IMR-90 (cell line): ENCODE measurements at places on chromosomes 5 and 9. TPM values are rescaled to one million over a fixed set of nuclear protein-coding genes. Genes with fewer than 3 reads are reported as not detected.

Gene NXNL2
- total RNA-seq, result 3.2 and 4.7 TPM in 2 replicates

Gene HACD4
- 2.2 and 2.8 TPM in 2 replicates for total RNA-seq

Gene ADAMTS16
- 0.18 and 0.28 TPM in 2 replicates for total RNA-seq

Gene GZMA
- not detected in 2 replicates for total RNA-seq

Gene GLRA1
- not detected in 2 replicates for total RNA-seq

Gene HSPB3
- total RNA-seq, result 0.54 TPM in 1 of 2 replicates, not detected in the other

Gene TMEM171
- 3.0 and 3.3 TPM in 2 replicates for total RNA-seq

Gene AMBP
- not detected in 2 replicates for total RNA-seq

Gene HTR4
- not detected in 2 replicates for total RNA-seq

Gene SEMA6A
- 0.28 and 0.36 TPM in 2 replicates for total RNA-seq

Gene DDX41
- total RNA-seq, result 130 and 141 TPM in 2 replicates

Gene PRR7
- total RNA-seq, result 1.1 TPM in 2 replicates

Gene GDF9
- total RNA-seq, result 0.18 and 0.28 TPM in 2 replicates

Gene CLINT1
- total RNA-seq, result 124 and 146 TPM in 2 replicates

Gene TIMD4
- not detected in 2 replicates for total RNA-seq

Gene AFAP1L1
- total RNA-seq, result 5.3 and 5.7 TPM in 2 replicates

Gene FOXI1
- not detected in 2 replicates for total RNA-seq

Gene DBH
- total RNA-seq, result not detected in 2 replicates

Gene SLIT3
- 0.18 and 0.28 TPM in 2 replicates for total RNA-seq

Gene SV2C
- not detected in 2 replicates for total RNA-seq

Gene MAMDC2
- 5.0 and 5.6 TPM in 2 replicates for total RNA-seq

Gene C5
- total RNA-seq, result 2.3 and 2.8 TPM in 2 replicates

Gene FRMPD1
- not detected in 2 replicates for total RNA-seq

Gene TICAM2
- total RNA-seq, result 4.3 and 6.9 TPM in 2 replicates

Gene BARHL1
- not detected in 2 replicates for total RNA-seq
